ENCODE measurements at places on chromosomes 13 and 19.

DNA sequence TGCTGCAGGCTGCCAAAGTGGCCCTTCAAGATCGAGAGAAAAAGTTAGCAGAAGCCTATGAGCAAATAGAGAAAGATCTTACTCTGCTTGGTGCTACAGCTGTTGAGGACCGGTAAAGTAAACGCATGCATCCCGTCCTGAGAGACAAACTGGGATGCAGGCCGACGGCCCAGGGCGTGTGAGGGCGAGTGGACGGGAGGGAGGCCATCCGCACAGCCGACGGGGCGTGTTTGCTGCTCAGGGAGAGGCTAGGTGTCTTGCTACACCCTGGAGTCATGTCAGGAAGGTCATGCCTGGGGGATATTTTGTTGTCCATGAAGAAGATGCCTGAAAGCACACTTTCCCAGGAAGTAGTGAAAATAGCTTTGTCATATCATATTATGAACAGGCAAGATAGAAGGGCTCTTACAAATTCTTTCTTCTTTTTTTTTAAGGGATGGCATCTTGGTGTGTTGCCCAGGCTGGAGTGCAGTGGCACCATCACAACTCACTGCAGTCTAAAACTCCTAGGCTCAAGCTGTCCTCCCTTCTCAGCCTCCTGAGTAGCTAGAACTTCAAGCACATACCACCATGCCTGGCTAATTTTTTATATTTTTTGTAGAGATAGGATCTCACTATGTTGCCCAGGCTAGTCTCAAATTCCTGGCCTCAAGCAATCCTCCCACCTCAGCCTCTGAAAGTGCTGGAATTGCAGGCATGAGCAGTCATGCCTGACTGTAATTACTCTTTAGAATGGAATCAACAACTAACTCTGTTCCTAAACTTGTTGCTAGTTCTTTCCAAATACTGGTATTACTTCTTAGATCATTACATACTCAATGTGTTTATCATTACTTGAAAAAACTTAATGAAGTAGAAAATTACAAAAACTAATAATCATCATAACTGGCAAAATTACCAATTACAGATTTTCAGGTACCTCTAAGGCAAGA is 117.6 kb upstream of the MCF2L start:
- no peak for DNase-seq

DNA sequence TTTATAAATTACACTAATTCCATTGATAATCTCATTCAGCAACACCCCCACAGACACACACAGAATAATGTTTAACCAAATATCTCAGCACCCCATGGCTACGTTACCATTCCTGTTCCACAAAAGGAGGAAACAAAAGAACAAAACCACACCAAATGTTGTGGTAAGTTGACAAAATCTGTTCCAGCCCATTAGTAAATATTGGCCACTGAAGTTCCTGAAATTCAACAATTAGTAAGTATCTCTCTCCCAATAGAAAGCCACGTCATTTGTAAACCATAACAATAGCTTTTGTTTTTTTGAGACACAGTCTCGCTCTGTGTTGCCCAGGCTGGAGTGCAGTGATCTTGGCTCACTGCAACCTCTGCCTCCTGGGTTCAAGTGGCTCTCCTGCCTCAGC is 2.3 kb upstream of the FCAR start:
- DNase-seq, result no peak

DNA sequence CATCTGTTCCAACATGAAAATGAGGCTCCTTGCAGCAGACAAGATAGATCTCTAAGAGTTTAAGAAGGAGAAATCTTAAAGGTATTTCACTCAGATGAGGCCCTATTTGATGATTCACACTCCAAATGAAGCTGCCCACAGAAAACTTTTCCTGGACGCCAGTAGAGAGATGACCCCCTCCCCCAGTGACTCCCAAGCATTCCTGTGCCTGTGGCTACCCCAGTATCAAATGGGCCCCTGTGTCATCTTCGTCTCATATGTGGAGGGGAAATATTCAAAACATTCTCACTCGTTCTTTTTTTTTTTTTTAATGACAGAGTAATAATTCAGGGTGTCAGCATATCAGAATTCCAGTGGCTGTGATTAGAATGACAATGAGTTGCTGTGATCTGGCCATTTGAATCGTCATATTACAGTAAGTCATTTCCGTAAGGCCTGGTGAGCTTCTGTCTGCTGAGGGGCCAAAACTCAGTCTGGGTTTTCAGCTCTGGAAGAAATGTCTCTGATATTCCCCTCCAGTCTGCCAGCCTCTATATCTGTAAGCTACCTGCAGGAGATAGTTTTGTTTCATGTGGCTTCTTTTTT is 194.7 kb downstream of the URI1 start:
- DNase-seq, result no peak

DNA sequence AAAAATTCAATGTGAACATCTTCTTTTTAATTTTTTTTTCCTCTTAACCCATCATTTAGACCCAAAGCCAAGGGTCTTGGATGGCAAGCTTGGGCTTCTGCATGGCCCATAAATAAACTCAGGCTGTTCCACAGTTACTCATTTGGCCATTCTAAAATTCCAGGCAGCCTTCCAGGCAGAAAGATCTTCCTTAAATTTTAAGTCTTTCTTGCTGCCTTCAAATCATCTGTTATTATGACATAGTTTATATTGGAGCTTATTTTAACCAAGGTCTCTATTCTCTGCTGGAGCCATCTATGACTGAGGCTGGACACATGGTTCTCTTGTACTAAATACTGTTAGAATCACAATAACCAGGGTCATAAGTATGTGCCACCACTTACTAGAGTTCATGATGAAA is 317.3 kb upstream of the MAB21L1 start:
- no peak for DNase-seq

GRCh38 chr13:45773236-45773635 is 71.1 kb downstream of the CBY2 start:
- no peak for DNase-seq

DNA sequence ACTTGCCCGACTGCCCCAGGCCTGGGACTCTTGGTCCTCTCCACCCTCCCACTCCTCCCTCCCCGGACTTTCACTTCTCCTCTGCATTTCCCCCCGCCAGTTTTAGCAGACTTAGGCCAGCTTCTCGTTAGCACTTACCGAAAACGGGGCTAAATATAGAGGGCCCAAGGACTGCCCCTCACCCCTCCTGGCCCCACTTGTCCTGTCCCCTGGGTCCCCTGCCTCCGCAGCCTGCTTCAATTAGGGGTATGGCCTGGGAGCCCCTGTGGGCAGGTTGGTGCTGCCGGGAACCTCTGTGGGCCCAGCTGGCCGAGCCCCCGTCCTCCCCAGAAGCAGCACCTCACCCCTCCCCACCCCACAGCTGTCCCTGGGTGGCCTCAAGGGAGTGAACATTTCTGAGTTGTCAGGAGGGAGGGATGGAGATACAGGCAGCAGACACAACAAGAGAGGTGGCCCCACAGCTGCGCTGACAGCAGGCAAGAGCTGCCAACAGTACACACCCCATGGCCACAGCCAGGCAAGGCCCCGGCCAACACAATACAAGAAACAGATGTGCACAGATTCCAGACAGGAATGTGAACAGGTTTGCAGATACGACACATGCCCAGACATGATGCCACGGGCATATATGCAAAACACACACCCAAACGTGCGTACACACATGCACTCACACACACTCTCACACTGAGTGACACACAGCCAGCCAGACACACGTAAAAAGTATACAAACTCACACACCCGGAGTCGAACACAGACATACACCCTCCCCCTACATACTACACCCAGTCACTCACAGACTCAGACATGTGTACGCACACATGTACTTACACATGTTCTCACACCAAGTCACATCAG is 2.6 kb downstream of the POU2F2 start:
- DNase-seq, result no peak

DNA sequence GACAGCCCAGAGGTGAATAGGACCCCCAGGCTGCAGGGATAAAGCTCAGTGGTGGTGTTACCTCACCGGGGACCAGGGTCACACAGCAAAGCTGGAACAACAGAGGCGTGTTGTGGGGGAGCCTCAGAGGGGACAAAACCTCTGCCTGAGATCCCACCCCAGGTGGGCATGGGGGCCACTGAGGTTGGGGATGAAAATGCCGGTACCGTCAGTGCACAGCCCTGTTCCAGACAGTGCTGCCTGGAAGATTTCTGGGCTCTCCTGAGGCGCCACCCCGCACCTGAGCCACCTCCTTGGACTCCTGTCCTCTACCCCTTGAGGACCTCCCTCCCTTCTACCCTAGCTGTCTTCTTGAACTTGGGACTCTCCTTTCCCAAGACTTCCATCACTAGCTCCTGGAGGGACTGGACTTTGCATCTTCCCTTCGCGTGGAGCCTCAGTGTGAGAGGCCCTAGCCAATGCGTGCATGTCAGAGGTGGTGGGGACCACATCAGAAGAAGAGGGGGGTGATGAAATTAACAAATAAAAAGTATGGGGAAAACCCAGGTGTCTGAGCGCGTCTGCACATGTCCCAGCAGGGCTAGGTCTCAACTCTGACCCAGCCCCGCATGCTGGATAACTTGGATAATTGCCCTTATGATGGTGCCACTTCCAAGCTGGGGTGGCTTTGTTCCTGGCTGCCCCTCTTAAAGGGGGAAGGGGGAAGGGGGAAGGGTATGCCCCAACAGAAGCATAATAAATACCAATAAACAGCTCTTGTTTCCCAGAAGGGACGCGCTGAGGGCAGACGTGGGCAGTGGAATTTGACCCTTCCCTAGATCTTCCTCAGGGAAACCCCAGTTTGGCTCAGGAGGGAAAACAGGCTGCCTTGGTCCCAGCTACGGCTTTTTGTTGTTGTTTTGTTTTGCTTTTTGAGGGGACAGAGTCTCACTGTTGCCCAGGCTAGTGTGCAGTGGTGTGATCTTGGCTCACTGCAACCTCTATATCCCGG is 11.6 kb downstream of the CNFN start:
- DNase-seq, result no peak

- no peak for DNase-seq
Observed at GRCh38 chr13:57680609-57681008, 49.1 kb downstream of the PCDH17 start.

DNA sequence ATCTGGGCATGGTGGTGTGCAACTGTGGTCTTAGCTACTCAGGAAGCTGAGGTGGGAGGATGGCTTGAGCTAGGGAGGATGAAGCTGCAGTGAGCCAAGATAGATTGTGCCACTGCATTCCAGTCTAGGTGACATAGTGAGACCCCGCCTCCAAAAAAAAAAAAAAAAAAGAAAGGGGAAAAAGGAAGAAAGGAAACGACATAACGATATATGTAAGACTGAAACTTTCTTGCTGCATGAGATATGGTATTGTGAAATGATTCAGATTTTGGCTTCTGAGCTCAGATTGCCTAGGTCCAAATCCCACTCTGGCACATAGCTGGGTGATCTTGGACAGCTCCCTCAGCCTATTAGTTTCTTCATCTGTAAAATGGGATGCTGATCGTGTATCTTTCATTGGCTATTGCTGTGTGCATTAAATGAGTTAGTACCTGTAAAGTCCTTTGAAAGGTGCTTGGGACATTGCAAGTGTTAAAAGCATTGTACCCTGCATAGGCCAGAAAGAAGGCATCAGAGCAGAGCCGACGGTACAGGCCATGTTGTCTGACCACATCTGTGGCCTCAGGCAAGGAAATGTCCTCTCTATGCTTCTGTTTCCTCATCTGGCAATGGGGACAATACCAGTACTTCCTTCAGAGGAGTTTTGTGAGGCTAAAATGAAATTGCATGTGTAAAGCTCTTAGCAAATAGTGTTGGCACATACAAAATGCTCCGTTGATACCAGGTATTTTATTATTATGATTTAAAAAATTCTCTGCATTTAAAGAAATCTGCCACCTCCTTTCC is 32.6 kb upstream of the SLC46A3 start:
- no peak for DNase-seq

DNA sequence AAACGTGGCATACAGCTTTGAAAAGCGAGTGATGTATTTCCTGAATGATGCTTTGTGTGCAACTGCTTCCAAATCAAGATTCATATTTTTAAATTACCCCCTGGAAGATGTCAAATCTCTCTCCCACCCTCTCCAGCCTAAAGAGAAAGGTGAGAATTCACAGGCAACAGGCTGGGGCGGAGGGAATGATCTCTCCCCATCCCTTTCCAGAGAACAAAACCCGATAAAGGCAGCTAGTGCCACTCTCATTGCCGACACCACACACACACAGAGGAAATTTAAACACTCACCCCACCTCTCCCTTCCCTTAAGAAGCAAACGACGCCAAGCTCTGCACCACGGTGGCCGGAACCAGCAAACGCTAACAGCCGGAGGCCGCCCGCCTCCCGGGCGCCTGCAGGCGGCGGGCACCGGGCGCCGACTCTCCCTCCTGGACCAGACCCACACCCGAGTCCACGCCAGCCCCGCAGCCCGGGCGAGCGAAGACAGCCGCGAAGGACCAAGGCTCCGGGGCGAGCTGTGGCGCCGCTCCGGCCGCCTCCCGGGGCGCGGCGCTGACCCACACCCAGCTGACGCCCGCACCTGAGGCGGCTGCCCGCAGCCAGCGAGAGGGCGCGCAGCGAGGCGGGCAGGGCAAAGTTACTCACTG is 477 bp downstream of the LNX2 start:
- no peak for DNase-seq

- no peak for DNase-seq
Observed at GRCh38 chr13:72071713-72072112, 204.7 kb upstream of the DACH1 start.

- no peak for DNase-seq
Observed at GRCh38 chr19:54047616-54048015, 16.1 kb downstream of the VSTM1 start.

DNA sequence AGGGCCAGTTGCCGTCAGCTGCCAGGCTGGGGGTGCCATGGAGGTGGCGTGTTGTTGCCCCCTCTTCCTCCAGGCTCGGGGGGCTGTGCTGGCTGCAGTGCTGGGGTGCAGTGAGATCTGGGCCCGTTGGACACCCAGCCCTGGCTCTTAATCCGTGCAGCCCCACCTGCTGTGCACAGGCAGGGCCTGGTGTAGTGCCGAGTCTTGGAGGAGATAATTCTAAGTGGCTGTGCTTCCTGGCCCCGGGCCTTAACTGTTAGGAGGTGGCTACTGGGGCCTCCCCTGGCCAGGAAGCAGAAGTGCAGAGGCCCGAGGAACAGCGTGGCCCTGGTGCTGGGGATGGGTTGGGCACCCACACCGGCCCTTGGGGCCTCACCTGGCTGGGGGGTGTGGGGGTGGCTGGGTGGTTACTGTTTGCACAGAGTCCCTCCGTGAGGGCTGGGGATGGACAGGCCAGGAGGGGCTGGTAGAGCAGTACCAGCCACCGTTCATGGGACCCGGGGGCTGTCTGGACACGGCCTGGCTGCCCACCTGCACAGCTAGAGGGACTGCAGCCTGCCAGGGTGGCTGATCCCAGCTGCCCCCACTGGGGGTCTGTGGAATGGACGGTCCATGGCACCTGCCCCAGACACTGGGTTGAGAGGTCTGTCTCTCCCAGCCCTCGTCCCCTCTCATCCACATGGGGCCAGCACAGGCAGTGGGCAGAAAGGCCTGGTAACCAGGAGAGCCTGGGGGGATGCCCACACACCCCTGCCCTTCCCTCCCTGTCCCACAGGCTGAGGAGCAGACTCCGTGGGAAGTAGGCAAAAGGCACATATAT is 3.3 kb downstream of the GPX4 start:
- DNase-seq, result no peak

GRCh38 chr19:15397782-15398181 is 18.2 kb upstream of the AKAP8 start:
- no peak for DNase-seq

GRCh38 chr19:16445238-16446107 is 26.3 kb downstream of the EPS15L1 start:
- no peak for DNase-seq
